ENCODE measurements at places on chromosomes 1 and 21.

GRCh38 chr1:115744646-115745275 is 23.8 kb downstream of the CASQ2 start:
- no peak for DNase-seq

GRCh38 chr21:33561373-33561772 is 18.5 kb downstream of the SON start:
- DNase-seq, result no peak

DNA sequence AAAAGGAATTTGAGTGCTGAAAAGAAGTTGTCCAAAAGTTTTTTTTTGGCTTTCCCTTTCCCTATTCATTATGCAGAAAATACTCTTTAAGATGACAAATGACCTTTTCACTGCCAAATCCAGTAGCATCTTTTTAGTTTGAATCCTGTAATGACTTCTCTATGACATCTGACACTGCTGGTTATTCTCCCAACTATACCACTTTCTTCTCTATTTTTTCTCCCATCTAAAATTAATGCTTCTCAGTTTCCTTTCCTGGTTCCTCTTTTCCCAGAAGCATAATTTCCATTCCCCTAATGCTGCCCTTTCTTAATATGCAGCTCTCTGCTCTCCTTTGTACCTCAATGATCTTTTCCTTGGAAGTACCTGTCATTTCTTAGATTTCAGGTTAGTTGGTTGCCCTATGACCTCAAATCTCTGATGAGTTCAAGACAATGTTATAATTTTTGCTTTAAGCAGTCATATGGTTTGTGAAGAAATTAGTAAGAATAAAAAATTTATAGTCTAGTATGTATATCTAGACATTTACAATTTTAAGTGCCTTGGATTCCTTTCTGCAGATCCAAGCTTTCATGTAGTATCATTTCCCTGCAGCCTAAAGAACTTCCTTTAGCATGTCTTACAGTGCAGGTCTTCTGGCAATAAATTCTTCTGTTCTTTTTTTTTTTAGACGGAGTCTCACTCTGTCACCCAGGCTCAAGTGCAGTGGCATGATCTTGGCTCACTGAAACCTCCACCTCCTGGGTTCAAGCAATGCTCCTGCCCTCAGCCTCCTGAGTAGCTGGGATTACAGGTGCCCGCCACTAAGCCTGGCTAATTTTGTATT is 150.8 kb downstream of the CDC42BPA start:
- no peak for DNase-seq

DNA sequence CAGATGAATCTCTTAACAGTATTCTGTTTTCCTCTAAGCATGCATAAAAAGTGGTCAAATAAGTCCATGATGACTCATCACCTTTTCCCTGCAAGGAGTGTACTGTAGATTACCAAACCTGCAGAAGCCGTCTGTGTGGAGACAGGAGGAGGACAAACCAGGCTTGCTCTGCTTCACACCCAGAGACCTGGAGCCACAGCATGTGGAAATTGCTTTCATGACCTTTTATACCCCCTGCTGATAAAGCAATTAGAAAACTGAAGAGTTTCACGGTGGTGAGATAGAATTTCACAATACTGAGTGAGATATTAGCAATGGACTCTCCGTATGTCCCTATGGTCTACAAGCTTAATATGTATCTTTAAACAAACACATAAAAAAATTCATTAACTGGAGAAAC is 9.4 kb downstream of the CORT start:
- DNase-seq, result peak; percentile 86

GRCh38 chr1:43655953-43656352 is 6.0 kb downstream of the KDM4A start:
- DNase-seq, result no peak

DNA sequence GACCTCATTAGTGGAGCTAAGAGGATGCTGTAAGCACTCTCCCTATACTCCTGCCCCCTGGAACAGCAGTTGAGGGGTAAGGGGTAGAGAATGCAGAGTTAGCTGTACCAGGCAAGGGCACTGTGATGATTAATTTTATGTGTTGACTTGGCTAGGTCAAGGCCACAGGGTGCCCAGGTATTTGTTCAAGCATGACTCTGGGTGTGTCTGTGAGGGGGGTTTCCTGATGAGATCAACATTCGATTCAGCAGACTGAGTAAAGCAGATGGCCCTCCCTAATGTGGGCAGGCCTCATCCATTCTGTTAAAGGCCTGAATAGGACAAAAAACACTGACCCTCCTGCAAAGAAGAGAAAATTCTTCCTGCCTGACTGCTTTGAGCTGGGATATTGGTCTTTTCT is 110.8 kb downstream of the KCND3 start:
- no peak for DNase-seq

DNA sequence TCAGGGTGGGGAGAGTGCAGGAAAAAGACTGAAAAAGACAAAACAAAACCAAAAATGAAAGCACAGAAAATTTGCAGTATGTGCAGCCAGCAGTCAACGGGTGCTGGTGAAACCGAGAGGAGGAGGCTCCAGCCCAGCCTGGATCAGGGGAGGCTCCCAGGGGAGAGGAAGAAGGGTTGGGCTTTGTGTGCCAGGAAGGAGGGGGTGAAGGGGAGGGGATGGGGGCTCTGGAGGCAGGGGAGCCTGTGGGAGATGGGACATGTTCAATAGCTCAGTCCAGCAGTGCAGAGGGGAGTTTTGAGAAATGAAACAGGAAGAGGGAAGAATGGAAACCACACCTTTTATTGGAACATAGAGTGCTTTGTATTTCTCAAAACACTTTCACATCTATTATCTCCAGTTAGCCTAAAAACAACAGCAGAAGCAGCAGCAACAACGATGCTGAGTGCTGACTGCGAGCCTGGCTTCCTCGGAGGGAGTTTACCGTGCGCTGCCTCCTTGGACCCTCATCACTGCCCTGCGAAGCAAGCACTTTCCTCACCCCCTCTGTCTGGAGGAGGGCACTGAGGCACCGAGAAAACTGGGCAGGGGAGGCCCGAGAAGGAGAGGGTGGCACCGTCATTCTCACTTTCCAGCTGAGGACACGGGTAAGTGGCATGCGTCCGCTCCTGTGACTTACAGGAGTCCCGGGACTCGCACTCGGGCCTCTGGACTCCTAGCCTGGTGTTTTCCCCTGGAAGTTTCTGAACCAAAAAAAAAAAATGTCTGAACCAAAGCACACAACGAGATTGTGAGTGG is 62.9 kb downstream of the MDM4 start:
- DNase-seq, result no peak

DNA sequence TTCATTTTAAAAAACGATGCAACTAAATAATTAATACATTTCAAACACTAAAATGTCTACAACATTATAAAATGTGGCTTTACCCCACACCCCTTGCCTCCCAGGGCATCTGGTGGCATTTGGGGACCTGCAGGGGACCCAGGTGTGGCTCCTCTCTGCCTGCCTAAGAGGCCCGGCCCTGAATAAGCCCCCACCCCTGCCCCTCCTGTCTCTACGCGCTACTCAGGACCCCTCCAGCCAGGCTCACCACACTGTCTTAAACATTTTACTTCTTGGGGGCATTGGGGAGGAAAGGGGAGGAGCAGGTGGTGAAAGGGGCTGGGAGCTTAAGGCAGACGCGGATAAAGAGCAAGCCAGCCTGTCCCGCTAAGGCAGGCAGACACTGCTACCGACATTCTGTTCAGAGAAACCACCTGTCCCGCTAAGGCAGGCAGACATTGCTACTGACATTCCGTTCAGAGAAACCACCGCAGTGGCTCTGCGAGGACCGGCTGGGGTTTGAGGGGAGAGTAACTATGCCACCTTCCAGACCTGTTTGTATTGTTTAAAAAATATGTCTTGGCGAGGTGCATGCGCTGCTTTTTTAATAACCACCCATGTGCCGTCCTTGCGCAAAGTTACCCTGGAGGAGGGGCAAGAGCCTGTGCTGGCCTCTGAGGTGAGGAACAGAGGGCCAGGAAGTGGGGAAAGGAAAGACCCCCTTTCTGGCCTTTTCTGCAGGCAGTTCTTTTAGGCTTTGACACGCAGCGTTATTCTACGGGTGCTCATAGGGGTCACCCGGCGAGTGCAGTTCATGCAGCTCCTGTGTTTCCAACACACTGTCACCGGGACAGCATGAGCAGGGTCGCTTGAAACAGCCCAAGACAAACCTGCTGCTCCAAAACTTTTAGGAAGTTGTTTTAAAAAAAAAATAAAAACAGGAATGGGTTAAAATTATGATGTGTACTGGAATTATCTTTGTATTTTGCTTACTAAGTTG is 51.3 kb upstream of the RIPK4 start:
- no peak for DNase-seq

DNA sequence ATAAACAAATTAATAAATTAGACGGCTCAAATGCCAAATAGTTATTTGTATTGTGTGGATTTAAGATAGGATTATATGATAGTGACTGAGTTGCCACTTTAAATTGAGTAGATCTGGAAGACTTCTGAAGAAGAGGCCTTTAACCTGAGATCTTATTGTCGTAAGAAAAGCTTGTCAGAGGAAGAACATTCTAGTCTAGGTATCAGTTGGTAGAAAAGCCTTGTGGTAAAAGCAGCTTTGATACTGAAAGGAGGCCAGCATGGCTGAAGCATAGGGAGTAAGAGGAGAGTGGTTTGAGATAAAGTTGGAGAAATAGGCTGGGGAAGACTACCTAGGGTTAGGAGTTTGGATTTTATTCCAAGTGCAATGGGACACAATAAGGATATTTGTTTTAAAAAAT is 29.1 kb downstream of the SLC30A7 start:
- no peak for DNase-seq

DNA sequence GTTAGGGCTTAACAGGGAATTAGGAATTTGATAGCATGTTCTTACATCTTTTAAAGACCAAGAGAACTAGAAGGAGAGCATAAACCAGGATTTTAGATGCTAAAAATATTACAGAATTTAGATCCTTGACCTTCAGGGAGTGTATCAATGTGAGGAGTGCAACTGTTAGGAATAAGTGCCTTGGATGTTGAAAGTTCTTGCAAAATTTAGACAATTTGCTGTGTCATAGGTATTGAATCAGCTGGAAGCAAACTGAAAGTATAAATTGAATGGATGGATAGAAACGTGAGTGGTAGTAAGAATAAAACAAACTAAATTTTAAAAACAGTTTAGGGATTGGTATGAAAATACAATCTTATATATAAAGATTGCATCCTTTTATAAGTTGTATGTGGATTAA is 27.7 kb downstream of the PPP1R12B start:
- no peak for DNase-seq

DNA sequence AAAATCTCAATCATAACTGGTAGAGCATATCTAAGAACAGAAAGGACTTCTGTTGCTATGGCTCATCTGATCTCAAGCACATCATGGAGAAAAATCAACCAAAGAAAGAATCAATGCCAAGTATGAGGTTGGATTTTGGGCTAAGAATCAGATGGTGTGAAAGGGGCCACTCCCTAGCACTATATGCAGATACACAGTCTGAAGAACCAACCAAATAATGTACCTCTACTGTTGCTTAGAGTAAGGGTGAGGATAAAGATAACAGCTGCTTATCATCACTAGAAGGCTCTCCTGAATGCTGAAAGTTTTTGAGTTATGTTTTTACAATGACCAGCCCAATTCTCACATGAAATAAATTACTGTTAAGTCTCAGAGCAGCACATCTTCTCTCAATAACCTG is 35.6 kb downstream of the ST7L start:
- DNase-seq, result no peak

DNA sequence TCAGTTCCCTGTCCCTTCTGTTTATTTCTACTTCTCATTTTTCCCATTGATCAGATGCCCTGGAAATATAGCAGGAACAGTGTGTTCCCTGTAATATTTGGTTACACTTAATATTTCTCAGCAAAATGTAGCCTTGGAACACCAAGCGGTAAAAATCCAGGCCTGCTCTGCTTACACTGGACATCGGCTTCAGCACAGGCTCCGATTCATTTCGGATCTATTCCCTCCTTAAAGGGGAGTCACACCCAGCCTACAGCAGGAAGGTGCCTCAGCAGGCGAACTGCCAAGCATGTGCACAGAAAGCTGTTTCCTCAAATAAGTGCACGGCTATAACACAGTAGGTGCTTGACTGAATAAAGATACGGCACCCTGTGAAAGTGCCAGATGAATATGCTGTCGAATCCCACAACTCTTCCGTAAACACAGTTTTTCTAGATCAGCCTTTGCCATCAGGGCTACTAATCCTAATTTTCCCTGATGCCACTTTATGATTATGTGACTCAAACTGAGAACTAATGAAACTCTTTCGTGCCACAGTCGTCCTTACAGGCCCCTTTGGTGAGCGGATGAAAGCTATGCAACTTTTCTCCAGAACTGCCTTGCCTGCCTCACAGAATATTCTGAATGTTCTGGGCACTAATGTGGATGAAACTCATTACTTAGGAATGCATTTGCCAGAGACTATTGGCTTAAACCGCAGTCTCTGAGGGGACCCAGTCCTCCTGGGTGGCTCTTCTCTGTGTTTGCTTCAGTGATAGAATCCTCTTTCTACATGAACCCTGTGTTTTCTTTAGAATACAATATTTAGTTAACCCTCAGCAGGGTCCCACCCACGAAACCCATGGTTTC is 275.5 kb upstream of the RUNX1 start:
- peak; percentile 82 for DNase-seq

All from ELR (cell line).